ENCODE measurements at places on chromosomes 12 and 14.

DNA sequence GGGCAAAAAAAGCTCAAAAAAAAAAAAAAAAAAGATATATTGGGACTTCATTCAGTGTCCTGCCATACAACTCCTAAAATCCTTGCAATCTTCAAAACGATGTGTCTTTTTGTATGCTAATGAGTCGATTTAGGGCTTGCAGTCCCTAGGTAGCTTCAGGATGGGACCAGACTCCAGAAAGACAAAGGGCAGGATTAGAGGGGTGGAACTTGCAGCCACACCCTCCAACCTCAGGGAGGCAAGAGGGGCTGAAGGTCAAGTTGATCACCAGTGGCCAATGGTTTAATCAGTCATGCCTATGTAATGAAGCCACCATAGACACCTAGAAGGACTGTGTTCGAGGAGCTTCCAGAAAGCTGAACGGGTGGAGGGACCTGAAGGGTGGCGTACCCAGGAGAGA is 29.3 kb downstream of the TEAD4 start:
- no peak for DNase-seq

GRCh38 chr12:52522346-52523011 is 2.3 kb upstream of the KRT5 start:
- DNase-seq = no peak

DNA sequence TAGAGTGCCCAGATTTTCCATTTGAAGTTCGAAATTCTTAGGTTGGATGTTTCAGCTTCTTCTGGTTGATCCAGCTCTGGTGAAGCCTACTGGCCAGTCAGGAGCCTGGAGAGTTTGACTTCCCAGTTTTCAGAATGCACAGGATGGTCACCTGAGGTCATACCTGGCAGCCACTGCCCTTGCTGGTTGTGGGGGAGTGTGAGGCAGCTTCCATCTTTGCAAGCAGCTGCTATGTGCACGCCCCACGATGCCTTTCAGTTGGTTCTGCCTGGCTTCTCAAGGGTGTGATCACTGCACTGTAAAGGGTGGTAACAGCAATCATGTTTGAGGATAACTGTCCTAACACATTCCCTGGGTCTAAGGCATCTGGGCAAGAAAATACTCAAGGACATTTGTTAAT is 15.4 kb downstream of the CCDC92 start:
- DNase-seq = no peak

DNA sequence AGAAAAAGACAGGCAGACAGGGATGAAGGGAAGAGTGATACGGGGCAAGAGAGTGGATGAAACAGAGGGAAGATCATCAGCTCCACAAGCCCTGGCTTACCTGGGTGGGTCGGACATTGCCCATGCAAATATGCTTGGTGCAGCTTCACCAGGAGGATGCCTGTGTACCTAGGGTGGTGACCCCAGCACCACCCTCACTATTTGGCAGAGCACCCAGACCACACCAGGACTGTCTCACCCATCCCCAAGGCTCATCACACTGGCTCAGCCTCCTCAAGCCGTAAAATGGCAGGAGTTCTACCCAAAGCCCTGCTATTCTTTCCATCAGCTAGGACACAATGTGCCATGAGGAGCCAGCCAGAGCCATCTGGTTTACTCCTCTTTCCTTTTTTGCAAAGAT is 3.0 kb downstream of the GALNT8 start:
- DNase-seq = no peak

All from NCI-H1105 (cell line).